ENCODE measurements at places on chromosomes 5 and 9. TPM values are rescaled to one million over a fixed set of nuclear protein-coding genes. Genes with fewer than 3 reads are reported as not detected.

- no peak overlapping the region for H3K4me3 ChIP-seq
- no peak for DNase-seq
- no peaks in the 10 kb centered on the region for H3K36me3 ChIP-seq
- no peaks in the 10 kb centered on the region for H3K4me1 ChIP-seq
- H3K27ac ChIP-seq = no peak overlapping the region
Measured at GRCh38 chr9:128747241-128747640, 23.3 kb upstream of the ZDHHC12 start.

The CARTPT gene
- not detected for total RNA-seq

The CD180 gene
- total RNA-seq = 1.3 TPM

The NR4A3 gene
- total RNA-seq = 51.3 TPM

All from T-helper 17 cell (primary cell).